Stimulated activated CD8-positive, alpha-beta memory T cell treated with anti-CD3 and anti-CD28 coated beads, Interleukin-2, amount 100 ng/mL, for 1 hour (primary cell): ENCODE measurements at places on chromosomes 5 and 9.
A peak's percentile ranks its signal among the peaks of the same experiment; 100 is the strongest.

GRCh38 chr9:86795047-86795442 is 152.3 kb downstream of the GAS1 start:
- DNase-seq: no peak

DNA sequence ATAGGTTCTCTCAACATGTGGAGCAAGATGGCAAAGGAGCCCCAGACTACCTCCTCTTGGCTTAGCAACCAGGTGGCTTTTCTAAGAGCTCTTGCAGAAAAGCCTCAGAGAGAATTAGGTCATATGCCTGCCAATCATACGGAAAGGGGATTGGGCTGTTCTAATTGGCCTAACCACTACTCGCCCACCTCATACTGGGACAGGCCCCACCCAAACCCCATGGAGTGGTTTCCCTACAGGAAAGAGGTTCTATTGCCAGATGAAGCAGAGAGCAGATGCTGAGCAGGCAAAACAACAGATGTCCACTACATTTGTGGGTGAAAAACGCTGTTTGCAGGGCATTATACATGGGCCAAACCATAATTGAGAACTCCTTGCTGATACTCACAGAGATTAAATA is 29.0 kb downstream of the ABLIM3 start:
- no peak for DNase-seq

GRCh38 chr5:84227236-84227635 is 157.4 kb downstream of the EDIL3 start:
- no peak for DNase-seq

DNA sequence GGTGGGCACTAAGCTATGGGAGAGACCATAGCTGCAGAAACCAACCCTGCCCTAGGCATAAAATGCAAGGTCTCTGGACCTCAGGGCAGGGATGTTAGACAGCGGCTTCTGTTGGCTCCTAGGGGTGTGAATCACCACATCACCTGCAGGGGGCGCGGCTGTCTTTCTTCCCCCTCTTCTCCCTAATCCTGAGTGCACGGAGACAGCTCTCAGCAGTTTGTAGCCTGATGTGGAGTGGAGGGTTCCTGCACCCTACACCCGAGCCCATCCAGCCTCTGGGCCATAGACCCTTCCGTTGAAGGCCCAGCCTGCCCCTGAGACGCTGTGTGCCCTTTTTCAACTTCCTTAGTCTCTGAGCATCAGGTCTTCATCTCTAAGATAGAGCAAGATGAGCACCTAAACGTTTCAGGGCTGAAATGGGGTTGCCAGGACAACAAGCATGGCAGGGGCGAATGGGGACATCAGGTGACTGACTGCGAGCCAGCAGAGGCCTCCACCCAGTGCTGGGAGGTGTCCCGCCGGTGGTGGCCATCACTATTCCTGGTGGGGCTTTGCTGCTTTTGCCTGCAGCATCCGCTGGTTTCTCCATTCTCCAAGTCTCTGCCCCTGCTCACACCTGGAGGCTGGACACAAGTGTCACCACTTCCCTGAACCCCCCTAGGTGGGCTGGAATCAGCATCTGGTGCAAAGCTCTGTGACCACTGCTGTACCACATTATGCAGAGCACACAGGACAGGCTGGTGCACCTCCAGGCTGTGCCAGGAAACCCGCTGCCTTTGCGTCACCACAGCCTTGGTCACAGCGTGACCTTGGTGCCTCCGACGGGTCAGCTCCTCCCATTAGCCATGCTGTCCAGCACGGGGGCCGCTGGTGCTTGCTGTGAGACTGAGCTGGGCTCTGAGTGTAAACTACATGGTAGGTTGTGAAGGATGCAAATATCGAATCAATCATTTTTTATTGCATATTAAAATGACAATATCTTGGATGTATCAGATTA is 2.5 kb upstream of the SEC16A start:
- peak; percentile 65 for DNase-seq

GRCh38 chr5:431001-431710 is 11.8 kb upstream of the EXOC3 start:
- DNase-seq: no peak

GRCh38 chr5:58064801-58065200 is 395.1 kb downstream of the PLK2 start:
- DNase-seq: no peak

- no peak for DNase-seq
Observed at GRCh38 chr9:7900541-7900940, 101.0 kb upstream of the DMAC1 start.

DNA sequence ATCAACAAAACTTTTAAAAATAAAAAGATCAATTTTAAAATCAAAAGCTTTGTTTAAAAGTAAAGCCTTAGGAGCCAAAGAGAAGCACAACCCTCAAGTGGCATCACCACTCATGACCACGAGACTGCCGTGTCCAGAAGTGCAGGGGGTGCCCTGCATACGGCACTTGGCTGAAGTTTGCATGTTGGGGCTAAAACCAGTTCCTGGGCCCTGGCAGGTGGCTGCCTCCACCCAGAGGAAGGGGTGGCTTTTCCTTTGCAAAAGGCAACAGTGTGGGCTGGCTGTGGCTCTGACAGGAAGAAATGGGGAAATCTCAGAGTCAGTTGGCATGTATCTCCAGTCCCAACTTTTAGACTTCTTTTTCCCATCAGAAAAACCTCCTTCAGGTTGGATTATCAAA is 15.3 kb downstream of the TRMO start:
- DNase-seq: no peak

DNA sequence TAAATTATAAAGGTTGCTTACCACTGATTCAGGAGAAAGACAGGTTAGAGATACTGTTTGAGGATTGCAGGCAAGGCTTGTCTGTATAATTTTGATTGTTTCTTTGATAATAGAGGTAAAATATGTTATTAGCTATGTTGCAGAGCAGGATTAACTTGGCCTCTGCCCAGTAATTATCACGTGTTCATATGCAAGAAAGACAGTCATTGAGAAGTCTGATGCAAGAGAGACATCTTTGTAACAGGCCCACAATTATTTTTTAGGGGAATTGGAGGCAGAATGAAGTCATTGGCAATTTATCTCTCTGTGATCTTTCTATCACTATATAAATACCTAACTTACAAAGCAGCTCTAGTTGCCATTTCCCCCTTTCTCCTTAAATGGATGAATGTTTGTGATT is 46.0 kb downstream of the SLC44A1 start:
- no peak for DNase-seq

- DNase-seq: no peak
Observed at GRCh38 chr5:88984040-88984439, 101.1 kb upstream of the MEF2C start.

DNA sequence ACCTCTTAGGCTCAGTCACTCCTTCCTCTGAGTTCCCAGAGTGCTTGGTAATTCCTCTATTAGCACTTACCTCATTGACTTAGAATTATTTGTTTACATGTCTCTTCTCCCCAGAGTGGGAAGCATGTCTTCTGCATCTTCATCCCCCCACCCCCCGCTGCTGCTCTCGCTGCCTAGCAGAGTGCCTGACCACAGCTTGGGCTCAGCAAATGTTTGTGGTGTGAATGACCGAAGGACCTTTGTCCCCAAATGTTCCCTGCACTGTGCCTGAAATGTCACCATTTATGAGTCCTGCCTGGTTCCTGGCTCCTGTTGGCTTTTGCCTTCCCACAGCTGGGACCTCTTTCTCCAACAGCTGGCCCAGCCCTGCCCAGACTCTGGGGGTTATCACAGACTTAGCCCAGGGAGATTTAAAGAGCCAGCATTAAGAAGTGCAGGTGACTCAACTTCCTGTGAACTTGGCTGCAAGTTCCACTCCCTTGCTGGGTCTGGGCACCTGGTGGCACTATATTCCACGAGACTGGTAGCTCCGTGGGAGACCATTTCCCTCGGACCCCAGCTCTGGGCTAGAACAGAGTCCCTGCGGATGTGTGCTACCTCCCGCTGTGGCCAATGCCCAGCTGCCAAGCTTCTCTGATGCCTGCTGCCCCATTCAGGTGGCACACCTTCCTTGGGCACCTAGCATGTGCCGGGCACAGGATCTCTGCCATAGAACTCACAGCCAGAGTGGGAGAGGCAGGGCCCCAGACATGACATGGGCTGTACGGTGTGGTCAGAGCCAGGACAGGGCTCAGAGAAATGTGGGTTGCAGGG is 1.8 kb upstream of the HMCN2 start:
- no peak for DNase-seq

- DNase-seq: no peak
Observed at GRCh38 chr9:134488331-134489280, 153.0 kb upstream of the COL5A1 start.

DNA sequence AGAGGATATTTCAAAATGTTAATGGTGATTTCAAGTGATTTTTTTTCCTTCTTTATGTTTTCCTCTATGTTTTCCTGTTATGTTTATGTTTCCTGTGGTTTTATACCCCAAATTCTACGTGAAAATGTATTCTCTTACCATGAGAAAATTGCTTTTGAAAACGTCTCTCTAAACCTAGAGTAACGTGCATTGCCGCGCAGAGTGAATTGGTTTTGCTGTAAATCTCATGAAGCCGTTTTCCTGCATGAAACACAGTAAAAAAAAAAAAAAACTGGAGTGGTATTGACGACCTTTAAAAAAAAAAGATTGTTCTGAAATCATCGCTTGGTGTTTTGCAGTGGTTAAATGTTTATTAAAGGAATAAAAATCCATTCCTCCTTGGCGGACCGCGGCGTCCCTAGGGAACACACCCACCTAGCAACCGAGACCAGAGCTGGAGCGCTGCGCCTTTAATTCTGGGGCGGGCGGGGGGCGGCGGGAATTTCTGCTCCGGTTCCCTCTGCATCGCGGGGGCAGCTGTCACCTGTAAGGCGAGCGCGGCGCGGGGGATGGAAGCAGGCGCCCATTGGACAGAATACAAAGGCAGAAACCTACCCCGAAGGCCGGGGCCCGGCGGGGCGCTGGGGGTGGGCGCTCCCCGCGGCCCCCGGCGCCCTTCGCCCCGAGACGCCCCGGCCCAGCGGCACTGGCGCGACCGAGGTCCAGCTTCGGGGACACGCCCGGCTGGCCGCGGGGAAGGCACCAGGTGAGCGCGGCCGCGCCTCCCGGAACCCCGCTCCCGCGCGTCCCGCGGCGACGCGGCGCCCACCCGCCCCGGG is at the start of gene SOWAHA:
TSS of gene SOWAHA (plus strand) at position 522 of the 818 bp plus-strand sequence. CDS start 320 bp downstream, outside the sequence.
- DNase-seq: no peak

GRCh38 chr9:114114364-114114763 is 15.3 kb upstream of the KIF12 start:
- DNase-seq: no peak

GRCh38 chr5:151141535-151141934 is 16.0 kb downstream of the ANXA6 start:
- no peak for DNase-seq

GRCh38 chr9:127733614-127734013 is 1.5 kb downstream of the TOR2A start:
- no peak for DNase-seq

- DNase-seq: no peak
Observed at GRCh38 chr9:87393706-87394230, 103.9 kb upstream of the DAPK1 start.

DNA sequence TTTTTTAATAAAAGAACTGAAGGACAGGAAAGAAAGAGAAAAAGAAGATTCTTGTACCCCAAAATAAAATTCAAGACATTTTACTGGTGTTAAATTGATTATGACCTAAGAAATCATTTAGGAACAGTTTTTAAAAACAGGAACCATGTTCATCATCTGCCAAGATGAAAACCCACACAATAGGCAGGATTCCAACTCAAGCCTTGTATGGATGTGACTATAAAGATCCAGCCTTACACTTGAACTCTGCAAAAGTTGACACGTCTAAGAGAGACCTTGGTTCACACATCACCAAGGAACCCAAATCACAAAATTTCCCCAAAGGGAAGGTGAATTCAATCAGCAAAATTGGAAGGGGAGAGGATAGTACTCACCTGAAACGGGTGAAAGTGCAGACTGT is 82.6 kb downstream of the SMIM23 start:
- no peak for DNase-seq

GRCh38 chr9:99809586-99810319 is 11.9 kb upstream of the NR4A3 start:
- no peak for DNase-seq

DNA sequence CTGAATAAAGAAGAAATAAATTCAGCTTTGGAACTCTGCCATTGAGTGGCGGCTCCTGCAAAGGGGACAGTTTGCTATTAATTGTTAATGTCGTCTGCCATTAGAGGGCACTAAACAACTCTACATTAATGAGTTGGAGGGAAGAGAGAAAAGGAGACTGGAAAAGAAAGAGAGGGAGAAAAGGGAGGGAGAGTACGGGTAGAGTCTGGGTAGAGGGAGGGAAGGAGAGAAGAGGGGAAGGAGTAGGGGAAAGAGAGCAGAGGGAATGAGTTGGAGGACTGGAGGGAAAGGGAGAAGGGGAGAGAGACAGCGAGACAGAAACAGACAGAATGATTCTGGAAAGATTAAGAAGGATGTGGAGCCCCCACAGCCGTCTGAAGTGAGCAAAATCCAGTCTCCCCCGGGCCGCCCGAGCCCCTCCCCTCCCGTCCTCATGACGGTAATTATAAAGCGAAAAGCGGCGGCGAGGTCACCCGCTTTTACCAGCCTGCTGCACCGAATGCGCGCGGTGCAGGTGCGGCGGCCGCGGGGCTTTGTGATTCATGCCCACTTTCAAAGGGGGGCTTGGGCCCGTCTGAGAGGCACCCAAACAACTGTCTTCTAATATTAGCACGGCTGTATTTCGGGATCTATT is 1.9 kb upstream of the FST start:
- DNase-seq: no peak

- DNase-seq: no peak
Observed at GRCh38 chr9:22682961-22683699, 236.5 kb downstream of the DMRTA1 start.

GRCh38 chr5:41817625-41818301 is 52.5 kb downstream of the OXCT1 start:
- DNase-seq: no peak

GRCh38 chr5:154316223-154316935 is 125.8 kb downstream of the GALNT10 start:
- no peak for DNase-seq

GRCh38 chr5:141795421-141795820 is 82.8 kb downstream of the PCDH1 start:
- no peak for DNase-seq

GRCh38 chr5:5303242-5303641 is 119.2 kb upstream of the ICE1 start:
- DNase-seq: no peak

DNA sequence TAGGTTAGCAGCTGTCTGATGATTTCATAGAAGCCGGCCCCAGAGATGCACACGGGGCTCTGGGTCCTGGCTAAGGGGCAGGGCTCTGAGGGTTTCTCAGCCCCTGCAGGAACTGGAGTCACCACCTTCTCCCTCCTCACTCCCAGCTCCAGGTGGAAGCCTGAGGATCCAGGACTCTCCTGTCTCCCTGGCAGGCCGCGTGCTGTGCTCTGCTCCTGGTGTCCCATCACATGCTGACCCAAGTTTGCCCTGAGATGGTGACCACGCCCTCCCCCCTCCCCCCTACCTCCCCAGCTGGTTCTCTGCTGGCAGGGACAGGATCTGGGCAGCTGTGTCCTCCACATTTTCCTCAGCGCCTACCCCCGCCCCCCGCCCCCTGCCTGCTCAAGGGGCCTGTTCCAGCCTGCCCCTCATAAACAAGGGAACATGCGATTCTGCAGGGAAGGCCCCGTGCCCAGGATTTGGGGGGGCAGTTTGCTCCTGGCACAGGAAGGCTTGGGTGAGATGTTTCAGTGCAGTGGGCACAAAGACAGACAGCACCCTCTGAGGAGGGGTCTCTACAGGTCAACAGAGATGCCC is 87.4 kb downstream of the PSD2 start:
- no peak for DNase-seq
